ENCODE measurements at places on chromosomes 13 and 19.

GRCh38 chr19:56301155-56301554 is 13.5 kb downstream of the ZSCAN5A start:
- DNase-seq = no peak

GRCh38 chr13:51689663-51689996 is 105.4 kb downstream of the WDFY2 start:
- no peak for DNase-seq

DNA sequence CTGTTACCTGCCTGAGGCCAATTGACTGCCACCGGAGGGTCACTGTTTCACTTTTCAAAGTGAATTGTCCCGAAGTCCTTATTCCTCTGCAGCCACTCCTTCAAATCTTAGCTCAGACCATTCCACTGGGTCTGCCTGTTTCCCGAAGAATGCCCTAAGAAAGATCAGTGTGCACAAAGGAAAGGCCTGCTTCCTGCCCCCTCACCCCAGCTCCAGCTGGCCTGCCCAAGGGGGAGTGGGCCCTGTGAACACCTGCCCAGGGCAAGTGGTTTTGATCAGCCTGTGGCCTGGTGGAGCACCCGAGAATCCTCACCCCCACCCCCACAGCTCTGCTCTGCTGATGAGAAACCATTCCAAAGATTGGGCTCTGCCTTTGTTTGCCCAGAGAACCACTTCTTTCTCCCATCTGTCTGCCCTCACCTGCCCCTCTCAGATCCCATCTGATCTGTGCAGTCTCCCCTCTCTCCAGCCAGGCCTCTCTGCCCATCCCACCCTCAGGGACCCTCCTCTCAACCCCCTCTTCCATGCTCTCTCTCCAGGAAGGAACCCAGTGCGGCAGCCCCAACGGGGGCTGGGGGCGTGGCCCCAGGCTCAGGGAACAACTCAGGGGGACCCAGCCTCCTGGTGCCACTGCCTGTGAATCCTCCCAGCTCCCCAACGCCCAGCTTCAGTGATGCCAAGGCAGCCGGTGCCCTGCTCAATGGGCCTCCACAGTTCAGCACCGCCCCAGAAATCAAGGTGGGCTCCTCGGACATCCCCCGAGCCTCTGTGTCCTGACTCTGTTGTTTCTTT is 10.3 kb downstream of the LENG1 start:
- DNase-seq = no peak

GRCh38 chr19:18484992-18485391 is 36.9 kb downstream of the ELL start:
- no peak for DNase-seq

DNA sequence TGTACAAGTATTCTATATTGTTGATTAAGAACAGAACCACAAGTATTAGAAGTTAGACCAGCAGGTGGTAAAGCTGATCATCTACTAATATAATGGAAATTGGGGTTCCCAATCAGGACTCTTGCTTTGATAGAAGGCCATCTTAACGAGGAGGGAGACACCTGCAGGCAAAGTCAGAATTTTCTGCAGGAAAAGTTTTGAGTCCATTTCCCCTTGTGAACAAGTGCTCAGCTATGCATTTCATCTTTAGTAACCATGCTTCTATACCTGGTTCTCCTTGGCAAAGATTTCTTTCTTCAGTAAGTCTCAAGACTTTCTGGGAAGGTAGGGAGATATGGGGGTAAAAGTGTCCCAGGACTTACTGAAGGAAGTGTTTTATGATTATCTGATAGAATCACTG is 36.1 kb upstream of the USPL1 start:
- DNase-seq = no peak

DNA sequence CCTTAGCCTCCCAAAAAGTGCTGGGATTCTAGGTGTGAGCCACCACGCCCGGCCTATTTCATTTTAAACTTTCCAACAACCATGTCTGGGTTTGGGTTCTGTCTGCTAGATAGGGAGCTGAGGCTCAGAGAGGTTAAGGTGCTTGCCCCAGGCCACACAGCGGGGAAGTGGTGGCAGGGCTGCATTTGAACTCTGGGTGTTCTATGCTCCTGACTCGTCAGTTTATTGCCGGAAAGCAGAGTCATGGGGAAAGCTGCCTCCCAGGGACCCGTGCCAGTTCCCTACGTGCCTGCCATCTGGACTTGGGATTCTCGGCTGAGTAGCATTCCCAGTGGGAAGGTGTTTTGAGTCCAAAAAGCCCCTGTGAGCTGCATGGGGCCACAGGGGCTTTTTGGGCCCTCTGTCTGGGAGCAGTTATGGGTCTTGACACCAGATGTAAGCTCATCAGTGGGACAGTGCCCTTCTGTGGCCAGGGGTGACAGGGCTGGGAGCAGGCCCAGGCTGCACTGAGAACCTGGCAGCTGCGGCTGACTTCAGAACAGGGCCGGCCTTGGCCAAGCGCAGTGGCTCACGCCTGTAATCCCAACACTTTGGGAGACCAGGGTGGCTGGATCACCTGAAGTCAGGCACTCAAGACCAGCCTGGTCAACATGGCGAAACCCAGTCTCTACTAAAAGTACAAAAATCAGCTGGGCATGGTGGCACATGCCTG is 10.9 kb downstream of the RFX1 start:
- no peak for DNase-seq

GRCh38 chr19:30812099-30812678 is 440.0 kb downstream of the ZNF536 start:
- no peak for DNase-seq

DNA sequence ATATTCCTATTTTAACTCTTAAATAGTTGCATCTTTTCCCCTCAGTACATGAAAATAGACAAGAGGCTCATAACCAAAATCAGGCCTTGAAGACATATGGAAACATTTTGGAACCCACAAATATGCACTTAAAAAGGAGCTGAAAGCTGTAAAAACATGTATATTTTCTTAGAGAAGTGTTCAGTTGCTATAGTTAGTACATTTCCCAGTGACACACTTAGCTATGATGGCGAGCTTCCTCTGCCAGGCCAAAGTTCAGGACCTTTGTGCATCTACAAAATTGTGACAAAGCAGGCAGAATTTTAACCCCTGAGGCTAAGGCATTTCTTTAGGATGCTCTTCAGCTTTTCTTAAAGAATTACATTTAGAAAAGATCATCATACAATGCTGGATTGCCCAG is 54.5 kb downstream of the RCBTB2 start:
- no peak for DNase-seq
